ENCODE measurements at places on chromosomes 4 and X.

GRCh38 chr4:3367866-3368265 is 73.9 kb upstream of the HGFAC start:
- no peak for DNase-seq

GRCh38 chr4:113684534-113685091 is 76.9 kb downstream of the CAMK2D start:
- peak; percentile 14 for DNase-seq

GRCh38 chrX:141609111-141609510 is 19.6 kb downstream of the SPANXA2 start:
- no peak for DNase-seq

GRCh38 chr4:20623939-20624338 is 76.3 kb upstream of the PACRGL start:
- no peak for DNase-seq

DNA sequence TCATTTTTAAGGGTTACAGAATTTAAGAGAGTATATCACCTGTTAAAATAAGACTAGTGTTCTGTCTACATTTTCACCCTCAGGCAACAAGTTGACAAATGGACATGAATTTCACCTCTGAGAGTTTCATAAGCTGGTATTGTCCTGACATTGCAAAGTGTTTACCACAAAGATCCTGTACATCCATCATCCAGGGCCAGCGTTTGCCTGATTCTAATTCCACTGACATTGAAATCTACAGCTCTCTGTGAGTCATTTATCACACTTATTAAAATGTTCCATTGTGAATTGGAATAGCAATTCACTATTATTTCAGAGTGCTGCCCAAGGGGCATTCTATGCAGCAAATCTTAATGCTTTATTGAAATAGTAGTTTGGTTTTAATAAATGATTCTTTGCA is 1499.4 kb upstream of the PCDH7 start:
- no peak for DNase-seq

DNA sequence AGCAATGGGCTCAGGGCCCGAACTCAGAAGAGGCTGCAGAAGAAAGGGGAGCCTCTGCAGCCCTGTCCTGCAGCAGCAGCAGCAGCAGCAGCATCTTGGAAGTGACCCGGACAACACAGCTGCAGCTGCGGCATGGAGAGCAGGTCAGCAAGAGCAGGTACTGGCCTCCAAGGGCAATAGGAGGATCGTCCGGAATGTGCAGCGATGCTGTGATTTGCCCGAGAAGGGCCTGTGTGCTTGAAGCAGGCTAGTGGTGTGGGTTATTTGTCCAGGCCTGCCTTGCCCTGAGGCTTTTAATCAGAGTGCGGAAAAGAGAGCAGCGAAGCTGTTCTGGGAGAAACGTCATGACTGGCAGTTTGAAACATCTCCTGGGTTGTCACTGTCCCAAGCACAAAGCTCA is 126.0 kb downstream of the F11 start:
- DNase-seq, result no peak

DNA sequence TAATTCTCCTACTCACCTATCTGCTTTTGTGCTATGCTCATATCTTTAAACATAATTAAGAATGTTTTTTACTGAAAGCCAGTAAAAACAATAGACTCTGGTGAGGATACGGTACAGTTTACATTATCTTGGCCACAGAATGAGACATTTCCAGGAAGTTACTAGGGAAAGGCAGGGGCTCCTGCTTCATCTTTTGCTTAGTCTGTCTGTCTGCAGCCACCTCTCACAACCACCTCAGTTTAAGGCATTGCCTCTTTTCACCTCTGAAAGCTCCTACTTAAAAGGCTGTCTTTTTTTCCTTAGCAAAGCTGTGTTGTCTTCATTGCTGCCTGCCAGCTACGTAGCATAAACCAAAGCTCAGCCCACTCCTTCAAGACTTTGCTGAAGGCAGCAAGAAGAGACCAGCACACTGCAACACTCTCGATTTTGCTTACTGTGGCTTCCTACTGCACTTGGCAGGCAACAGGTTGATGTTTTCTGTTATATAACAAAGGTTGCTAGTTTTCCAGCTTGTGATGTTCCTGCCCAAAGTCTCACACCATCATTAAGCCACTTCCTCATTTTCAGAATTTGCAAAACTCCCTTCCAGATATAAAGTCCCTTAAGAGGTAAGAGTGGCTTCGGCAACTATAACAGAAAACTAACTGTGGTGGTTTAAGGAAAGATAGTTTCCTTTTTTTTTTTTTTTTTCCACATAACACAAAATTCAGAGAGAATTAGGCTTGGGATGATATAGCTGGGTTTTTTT is 432.9 kb downstream of the GRXCR1 start:
- DNase-seq, result no peak

GRCh38 chrX:132741689-132742088 is 216.7 kb downstream of the HS6ST2 start:
- DNase-seq, result no peak

DNA sequence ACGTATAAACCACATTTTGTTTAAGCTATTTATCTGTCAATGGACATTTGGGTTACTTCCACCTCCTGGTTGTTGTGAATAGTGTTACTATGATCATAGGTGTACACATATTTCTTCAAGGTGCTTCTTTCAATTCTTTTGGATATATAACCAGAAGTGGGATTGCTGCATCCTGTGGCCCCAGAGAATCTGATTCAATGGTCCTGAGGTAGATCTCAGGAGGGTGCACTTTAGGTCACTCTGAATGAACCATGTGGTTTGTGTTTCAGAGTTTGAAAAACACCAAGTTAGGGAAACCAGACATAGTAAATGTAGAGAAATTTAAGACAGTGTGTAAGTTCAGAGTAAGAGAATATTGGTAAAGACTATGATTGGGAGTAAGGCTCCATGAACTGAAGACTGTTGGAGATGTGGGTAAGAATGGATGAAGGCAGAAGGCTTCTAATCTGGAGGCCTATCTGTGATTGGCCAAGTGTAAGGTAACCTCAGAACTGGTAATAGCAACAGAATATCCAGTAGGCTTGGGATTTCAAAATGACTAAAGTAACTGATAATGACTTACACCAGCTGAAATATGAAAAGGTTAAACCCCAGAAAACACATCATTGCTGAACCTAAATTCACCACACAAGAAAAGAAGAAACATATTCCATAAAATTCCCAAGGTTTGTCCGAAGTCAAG is 236.9 kb downstream of the CAMK2D start:
- no peak for DNase-seq

- no peak for DNase-seq
These were observed 225.5 kb upstream of the JADE1 start for GRCh38 chr4:128583753-128584712.

DNA sequence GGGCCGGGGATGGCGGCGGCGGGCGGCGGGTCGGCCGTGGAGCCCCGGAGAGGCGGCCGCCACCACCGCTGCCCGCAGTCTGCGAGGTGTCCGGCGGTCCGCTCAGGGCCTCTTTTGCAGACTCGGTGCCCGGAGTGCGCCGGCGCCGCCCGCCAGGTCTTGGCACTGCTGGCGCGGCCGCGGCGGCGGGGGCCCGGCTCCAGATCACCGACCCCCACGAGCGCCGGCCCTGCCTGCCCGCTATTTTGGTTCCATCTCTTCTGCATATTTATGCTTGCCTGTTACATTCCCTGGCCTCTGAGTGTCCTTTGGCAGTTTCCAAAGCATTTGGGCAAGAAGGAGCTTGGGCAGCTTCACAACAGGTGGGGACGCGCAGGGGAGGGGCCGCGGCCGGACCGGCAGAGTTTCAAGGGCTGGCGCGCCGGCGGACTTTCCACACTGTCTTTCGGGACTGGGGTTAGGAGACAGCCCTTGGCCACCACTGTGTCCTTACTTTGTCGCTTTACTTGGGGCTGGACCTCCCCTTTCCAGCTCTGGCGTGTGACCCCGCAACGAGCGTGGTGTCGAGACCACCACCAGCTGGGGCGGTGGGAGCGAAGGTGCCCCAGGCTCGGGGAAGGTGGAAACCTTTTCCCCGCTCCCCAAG is 668 bp upstream of the TAPT1 start:
- DNase-seq, result peak; percentile 65

DNA sequence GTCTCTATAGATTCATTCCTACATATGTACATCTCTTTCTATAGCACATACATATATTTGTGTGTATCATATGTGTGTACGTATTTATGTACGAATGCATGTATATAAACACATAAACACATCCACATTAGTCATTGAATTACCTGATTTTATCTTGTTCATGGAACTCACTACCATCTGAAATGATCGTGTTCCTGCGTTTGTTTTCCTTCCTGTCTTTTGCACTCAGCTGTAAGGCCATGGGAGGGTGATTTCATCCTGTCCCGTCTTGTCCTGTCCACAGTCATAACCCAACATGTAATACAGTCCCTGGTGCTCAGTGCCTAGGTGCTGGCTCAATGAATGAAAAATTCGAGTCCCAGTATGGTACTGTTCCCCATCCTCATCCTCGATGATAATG is 191.8 kb upstream of the PSAPL1 start:
- DNase-seq, result no peak

GRCh38 chrX:43836435-43837184 is 45.6 kb downstream of the MAOB start:
- no peak for DNase-seq

DNA sequence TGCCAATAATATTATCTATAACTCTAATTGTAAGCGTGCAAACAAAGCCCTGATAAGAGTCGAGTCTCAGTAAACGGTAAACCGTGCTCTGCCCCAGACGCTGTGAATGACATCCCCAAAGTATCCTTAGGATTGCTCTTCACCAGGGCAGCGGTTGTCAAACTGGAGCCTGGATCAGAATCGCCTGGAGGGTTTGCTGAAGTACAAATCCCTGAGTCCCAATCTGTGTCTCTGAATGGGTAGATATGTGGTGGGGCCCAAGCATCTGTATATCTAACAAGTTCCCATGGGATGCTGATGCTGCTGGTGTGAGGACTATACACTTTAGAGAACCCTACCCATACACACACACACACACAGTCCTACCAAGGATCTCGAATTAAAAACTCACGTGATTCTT is 813 bp upstream of the APBB2 start:
- no peak for DNase-seq
